Activated T-helper 2 cell treated with anti-CD3 and anti-CD28 coated beads, Interferon-gamma antibody, Interleukin-2, Interleukin-4, amounts not matched to agents 10 μg/mL and 5 μg/mL and 100 μg/mL, durations not matched to agents 14 hours and 24 hours and 36 hours (primary cell): ENCODE measurements at places on chromosomes 11 and 22.

- no peak for DNase-seq
Observed at GRCh38 chr11:12232817-12233601, 122.6 kb downstream of the MICAL2 start.

DNA sequence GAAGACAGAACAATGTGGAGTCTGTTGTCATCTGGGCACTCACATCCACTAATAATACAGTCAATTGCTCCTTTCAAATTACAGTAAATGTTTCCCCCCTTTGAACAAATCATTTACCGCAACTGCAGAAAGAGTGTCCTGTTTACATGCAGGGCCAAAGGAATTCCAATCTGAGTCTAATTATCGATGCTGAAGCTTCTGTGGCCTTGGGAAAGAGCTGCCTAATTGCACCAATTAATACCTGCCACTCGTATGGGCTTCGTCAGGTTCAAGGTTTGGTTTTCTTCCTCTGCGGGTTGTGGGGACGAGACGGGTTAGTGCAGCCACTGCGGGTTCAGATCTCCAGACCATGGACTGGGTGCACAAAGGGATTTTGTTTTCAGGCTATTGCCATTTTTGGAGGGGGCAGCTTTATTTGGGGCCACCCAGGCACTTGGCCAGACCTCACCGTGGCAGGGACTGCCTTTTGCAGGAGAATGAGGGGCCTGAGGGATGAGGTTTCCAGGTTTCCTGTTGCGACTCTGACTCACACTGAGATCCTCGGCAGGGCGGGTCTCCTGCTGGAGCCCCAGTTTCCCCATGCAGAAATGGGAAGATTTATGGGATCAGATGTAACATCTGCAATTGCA, 147.6 kb downstream of the MIAT start:
- no peak for DNase-seq

GRCh38 chr11:69512790-69513189, 31.3 kb downstream of the LINC01488 start:
- no peak for DNase-seq

DNA sequence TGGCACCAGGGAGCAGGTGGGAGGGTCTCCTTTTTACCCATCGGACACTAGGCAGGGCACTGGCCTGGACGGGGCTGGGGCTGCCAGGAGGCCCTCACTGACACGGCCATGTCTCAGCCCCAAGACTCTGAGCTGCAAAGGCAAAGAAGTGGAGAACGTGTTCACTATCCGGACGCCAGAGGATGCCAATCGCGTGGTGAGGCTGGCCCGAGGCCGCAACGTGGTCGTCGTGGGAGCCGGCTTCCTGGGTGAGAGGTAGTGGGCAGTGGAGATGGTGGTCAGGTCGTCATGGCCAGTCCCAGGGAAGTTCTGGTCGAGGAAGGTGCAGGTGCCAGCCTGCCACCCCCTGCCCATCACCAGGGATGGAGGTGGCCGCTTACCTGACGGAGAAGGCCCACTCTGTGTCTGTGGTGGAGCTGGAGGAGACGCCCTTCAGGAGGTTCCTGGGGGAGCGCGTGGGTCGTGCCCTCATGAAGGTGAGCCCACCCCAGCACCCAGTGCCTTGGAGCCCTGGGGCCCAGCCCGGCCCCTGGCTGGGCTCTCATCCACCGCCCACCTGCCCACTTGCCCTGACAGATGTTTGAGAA, 5.7 kb upstream of the LZTR1 start:
- DNase-seq = no peak

GRCh38 chr11:68266936-68267880, 4.6 kb downstream of the C11orf24 start:
- no peak for DNase-seq

- DNase-seq = no peak
Observed at GRCh38 chr11:72573072-72573854, 101.0 kb downstream of the PDE2A start.

- DNase-seq = no peak
Observed at GRCh38 chr22:42172773-42173172, 42.2 kb upstream of the CYP2D6 start.

DNA sequence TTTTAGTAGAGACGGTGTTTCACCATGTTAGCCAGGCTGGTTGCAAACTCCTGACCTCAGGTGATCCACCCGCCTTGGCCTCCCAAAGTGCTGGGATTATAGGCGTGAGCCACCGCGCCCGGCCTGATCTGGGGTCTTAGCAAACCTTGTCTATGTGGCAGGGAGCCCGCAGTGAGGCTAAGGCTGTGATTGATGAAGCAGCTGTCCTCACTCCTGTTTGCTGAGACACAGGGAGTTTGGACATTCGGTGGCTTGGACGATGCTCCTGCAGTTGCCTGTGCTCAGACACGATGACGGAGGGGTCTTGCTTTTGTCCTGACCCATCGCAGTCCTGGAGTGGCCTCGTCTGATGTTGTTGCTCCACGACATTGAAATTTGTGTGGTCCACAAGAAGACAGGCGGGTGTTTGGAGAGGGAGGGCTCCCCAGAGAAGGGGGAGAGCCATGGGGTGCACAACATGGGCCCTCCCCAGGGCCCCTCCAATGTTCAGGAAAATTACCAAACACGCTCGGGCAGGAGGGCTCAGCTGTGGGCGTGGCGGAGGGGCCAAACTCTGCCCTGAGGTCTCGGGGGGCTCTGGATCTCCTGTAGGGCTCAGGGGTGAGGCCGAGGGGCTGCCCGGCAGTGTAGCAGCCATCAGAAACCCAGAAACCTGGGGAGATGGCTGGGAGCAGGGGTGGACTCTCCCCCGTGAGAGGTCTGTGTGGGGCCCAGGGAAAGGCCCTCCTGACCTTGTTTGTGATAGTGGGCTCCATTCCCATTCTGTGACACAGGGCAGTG, 41.8 kb upstream of the PRR5 start:
- no peak for DNase-seq

GRCh38 chr11:22780952-22781593, 48.5 kb downstream of the SVIP start:
- no peak for DNase-seq

DNA sequence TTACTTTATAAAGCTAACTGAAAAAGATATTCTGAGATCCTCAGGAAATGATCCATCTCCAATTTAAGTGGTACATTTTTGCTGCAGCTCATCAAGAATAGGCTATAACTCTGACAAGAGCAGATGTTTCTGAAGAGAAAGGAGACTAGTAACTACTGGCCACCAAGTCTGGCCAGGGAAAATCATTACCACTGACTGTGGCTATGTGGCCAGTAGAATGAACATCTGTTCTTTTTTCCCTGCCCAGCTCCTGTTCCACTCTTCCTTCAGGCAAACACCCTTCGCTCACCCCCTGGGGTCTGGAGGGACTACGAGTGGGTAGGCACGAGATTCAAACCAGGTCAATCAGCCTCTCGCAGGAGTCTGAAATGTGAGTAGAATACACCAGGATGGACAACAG, 23.9 kb downstream of the TMEM123 start:
- no peak for DNase-seq

DNA sequence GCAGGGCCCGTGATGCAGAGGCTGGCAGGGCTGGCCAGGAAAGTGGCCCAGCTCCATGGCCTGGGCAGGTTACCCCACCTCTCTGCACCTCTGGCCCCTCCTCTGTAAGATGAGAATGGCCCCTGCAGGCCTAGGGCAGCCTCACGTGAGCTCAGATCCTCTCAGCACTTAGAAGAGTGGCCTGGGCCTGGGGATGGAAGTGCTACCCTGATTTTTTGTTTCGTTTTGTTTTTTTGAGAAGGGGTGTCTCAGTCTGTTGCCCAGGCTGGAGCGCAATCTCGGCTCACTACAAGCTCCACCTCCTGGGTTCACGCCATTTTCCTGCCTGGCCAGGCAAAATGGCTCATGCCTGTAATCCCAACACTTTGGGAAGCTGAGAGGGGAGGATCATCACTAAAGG, 982 bp downstream of the APOBEC3H start:
- no peak for DNase-seq

DNA sequence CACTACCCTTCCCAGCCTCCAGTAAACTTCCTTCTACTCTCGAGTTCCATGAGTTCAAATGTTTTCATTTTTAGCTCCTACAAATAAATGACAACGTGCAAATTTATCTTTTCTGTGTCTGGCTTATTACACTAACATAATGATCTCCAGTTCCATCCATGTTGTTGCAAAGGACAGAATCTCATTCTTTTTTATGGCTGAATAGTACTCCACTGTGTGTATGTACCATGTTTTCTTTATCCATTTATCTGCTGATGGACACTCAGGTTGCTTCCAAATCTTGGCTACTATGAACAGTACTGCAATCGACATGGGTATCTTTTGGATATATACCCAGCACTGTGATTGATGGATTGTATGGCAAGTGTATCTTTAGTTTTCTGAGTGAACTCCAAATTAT, 34.5 kb downstream of the FCHSD2 start:
- no peak for DNase-seq

GRCh38 chr22:49793296-49793695, 34.4 kb downstream of the BRD1 start:
- DNase-seq = no peak

DNA sequence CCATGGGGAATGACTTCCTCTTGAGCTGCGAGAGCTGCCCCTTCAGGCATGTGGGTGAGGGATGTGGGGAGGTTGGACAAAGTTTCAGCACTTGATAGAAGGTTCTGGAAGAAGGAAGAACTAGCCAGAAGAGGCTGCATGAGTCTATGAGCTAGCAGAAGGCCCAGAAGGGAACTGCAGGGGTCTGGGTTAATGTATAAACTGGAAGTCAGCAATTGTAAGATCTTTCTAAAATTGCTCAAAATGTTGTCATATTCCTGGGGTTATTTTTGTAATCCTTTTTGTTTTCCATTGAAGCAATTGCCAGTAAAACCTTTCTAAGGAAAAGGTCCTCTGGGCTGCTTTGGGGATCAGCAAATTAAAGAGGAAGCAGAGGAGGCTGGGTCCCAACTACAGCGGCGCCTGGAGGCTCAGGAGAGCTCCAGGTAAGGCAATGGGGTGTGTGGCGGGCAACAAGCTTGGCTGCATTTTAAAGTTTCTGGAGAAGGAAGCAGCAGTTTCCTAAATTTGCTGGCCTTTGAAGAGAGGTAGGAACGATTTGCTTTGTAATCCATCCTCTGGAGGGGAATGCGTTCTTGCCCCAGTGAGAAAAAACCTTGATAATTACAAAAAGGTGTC, 29.2 kb downstream of the ADAMTS15 start:
- DNase-seq = peak; percentile 1

GRCh38 chr11:69101115-69101791, 52.5 kb downstream of the TPCN2 start:
- DNase-seq = peak; percentile 52

DNA sequence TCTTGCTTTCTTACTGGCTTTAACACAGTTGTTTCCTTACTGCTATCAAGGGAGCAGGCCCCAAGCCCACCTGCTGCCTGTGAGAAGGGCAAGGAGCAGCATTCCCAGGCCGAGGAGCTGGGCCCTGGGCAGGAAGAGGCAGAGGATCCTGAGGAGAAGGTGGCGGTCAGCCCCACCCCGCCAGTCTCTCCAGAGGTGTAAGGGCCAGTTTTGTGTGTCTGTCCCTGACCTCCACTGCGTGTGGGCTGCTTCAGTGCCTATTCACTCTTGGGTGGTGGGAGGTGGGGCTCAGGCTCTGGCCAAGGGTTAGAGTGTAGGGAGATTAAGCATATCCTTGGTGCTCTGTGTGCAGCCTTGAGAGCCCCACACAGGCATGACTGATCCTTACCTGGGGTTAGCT, 55.1 kb downstream of the CEP164 start:
- DNase-seq = no peak

DNA sequence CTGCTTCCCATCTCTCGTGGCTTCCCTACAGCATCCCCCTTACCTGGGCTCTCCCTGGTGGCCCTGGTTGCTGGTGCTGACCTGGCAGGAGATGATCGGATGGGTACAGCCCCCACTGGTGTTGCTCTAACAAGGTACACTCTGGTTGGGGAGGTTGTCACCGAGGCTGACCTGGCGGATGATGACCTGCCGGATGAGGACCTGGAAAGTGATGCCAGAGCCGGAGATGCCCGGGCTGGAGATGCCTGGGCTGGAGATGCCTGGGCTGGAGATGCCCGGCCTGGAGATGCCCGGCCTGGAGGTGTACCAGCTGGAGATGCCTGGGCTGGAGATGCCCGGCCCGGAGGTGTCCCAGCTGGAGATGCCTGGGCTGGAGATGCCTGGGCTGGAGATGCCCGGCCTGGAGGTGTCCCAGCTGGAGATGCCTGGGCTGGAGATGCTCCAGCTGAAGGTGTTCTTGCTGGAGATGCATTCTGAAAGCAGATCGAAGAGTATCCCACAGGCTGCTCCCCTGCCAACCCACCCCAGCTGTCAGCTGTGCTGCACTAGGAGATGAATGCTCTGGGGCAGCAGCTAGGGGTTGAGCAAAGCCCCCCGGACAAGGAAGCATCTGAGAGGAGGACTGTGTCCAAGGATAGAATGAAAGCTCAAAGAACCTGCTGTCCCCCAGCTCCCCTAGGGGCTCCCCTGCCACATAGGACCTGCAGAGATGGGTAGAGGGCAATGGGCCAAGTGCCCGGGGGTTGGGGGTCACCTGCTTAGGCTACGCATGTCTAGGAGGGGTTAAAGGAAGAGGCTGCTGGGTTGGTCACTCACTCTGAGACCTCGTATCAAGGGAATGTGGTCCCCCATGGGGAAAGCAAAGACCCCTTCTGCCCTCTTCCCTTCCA, 10.6 kb downstream of the TMPRSS13 start:
- DNase-seq = no peak

- no peak for DNase-seq
Observed at GRCh38 chr11:65353900-65354264, 669 bp upstream of the TIGD3 start.

DNA sequence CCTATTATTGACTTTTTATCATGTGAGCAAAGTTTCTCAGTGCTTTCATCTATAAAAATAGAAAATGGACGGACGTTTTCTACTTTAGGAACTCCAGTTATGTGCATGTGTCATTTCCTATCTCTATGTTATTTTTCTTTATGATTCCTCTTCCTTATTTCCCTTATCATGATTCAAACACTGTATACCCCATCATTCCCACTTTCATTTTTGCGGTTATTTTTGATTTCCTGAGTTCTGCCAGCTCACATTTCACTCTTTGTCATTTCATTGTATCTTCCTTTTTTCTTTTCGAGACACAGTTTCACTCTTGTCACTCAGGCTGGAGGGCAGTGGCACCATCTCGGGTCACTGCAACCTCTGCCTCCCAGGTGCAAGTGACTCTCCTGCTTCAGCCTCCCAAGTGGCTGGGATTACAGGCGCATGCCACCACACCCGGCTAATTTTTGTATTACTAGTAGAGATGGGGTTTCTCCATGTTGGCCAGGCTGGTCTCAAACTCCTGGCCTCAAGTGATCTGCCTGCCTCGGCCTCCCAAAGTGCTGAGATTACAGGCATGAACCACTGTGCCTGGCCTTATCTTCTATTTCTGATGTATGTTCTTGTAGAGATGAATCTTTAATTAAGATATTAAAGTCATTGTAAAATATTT, 21.5 kb downstream of the C11orf58 start:
- DNase-seq = no peak
